EL (cell line): ENCODE measurements at places on chromosomes 12 and 14.

DNA sequence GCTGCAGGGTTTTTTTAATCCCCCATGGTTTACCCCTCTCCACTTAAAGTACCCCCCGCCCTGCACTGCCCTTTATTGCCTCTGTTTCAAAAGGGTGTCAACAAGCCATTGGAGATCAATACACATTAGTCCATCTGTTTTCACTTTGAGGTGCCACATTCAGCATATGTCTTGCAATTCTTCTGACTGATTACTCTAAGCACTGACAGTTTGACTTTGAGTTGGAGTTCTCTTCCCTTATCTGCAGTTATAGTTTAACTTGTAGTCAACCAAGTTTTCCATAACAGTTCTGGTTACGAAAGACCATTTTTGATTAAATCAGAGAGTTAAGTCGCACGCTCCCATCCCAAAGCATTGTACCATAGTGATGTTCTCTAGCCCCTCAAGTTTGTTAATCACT is 260.8 kb upstream of the TBX3 start:
- DNase-seq = no peak

GRCh38 chr12:105064564-105065178 is 19.6 kb downstream of the ALDH1L2 start:
- DNase-seq = no peak

DNA sequence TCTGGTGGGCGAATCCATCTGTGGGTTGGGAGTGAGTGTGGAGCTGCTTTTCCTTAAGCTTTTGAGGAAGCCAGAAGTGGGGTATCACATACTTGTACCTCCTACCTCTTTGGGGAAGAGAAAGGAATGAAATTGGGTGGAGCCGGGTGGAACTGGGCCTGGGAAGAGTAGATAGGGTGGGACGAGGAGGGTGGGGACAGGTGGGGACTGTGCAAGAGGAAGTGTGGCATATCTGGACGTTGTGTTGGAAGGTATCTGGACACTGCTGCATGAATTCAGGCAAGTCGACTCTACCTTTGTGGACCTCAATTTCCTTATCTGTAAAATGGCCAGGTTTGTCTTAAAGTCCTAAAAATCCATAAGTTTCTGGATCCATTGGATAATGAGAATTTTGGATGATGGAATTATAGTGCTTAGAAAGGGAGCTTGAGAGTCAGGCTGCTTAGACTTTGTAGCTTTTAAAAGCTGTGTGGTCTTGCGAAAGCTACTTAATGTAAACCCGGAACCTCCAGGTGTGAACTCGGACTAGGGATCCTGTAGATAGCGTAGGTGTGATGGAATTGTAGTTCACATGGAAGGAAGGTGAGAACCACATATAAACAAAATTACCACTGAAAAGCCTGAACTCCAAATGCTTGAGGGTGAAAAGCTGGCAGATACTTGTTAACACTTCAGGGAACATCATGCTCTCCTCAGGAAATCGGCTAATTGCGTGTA is 2.1 kb downstream of the VRTN start:
- no peak for DNase-seq

DNA sequence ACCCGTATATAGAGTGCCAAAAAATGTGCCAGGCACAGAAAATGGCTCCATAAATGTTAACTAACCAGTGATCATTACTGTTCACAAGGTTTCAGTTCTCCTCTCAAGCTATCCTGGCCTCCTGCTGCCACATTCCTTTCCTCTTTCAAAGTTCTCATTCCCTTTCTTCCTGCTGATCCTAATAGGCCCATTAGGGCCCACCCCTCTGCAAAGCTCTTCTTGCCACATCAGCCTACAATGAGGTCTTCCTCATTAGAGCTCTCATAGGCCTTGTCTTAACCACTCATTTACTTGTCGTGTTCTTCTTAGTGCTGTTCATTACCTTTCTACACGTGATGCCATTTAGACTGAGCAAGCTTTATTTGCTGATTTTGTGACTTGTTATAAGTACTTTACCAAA is 40.5 kb downstream of the RPS29 start:
- DNase-seq = no peak

DNA sequence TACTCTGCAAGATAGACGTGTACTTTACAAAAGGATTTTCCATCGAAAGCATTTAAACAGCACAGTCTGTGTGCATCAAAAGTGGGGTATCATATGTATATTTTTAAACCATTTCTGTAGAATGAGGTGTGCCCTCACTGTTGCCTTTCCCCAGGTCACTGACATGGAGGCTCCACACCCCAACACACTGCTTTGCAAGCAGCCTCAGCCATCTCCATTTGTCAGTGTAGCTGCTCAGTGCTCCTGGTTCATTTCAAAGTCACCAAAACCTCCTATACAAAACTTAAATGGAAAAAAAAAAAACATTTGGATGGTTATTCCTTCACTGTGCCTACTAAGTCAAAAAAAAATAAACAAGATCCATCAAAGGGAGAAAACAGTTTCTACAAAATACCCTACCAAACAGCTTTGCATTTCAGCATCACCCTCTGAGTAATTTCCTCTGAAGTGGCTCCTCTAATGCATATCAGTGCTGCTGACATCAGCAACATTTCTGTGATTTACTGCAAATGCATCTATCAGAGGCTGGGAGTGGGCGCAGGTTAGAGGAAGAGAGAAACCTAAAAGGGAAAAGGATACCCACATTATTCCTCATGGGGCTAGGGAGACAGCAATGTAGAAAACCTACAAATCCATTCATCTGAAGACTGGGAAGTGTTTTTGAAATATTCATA is 46.0 kb downstream of the KCNK10 start:
- no peak for DNase-seq

DNA sequence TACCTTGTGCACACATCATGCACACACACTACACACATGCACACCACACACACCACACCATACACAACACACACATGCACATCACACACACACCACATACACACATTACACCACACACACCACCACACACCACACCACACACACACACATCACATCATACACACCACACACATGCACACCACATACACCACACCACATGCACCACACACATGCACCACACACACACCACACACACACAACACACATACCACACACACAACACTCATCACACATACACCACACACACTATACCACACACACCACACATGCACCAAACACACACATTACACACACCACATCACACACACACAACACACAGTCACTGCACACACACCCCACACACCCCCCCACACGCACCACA is 38.1 kb downstream of the SDR9C7 start:
- no peak for DNase-seq

DNA sequence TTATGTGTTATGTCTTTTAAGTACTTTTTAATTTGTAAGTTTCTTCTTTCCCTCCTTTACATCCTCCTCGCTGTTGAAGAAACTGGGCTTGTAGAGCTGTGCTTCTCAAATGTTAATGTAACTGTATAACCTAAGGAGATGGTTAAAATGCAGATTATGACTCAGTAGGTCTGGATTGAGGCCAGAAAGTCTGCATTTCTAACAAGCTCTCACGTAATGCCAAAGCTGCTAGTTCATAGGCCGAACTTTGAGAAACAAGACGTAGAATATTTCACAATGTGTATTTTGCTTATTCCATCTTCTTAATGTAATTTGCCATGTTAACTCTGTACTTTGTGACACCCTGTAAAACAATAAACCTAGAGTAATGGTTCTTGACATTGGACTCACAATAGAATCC is 193.3 kb upstream of the SYT1 start:
- peak; percentile 50 for DNase-seq

DNA sequence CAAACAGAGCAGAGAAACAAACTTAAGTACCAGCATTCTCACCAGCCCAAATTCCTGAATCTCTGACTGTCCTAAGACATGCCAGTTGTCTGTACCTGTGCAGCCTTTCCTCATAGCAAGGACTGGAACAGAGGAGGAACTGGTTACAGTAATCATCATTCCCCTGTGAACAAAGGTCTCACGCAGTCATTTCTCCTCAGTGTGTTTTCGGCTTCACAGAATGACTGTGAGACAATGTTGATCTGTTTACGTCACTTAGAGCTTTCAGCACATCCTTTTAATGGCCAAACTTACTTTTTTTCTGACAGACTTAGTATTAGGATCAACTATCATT is 169.0 kb downstream of the FBXL14 start:
- DNase-seq = no peak

DNA sequence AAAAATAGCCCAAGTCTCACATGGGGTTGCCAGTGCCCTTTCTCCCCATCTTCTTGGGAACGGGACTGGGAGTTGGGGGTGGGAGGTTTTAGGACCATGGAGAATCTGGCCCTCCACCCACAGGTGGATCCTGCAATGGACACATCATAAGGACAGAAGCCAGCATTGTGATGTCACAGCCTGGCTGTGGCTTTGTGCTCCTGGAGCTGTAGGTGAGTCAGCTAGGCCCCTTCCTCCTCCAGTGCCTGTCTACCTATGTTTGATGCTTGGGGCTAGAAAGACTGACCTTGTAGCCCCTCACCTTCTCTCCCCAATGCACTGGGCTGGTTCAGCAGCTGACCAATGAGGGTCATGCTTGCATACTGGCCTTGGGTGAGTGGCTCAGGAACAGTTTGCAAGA is at the start of gene CCDC197:
TSS of gene CCDC197 (plus strand) at position 220 of the 400 bp plus-strand sequence. CDS start 831 bp downstream, outside the sequence.
- DNase-seq = no peak
